ENCODE measurements at places on chromosomes 4 and X.

DNA sequence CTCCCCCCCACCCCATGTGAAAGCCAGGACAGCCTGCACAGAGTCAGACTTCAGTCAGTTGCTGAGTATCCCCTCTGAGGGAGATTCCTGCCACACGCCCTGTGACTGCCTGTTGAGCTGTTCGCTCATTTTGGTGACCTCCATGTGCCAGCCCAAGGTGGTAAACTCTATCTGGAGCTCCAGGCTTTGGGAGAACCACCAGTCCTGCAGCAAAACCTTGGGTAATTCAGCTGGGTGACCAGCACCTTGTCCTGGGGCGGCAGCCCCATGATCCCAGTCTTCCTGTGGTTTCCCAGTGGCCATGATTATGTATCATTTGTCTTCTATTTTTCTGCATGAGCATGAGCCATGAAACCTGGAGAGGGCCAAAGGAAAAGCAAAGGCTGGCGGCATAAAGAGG lies 73.4 kb downstream of the NBDY start:
- DNase-seq, result no peak

DNA sequence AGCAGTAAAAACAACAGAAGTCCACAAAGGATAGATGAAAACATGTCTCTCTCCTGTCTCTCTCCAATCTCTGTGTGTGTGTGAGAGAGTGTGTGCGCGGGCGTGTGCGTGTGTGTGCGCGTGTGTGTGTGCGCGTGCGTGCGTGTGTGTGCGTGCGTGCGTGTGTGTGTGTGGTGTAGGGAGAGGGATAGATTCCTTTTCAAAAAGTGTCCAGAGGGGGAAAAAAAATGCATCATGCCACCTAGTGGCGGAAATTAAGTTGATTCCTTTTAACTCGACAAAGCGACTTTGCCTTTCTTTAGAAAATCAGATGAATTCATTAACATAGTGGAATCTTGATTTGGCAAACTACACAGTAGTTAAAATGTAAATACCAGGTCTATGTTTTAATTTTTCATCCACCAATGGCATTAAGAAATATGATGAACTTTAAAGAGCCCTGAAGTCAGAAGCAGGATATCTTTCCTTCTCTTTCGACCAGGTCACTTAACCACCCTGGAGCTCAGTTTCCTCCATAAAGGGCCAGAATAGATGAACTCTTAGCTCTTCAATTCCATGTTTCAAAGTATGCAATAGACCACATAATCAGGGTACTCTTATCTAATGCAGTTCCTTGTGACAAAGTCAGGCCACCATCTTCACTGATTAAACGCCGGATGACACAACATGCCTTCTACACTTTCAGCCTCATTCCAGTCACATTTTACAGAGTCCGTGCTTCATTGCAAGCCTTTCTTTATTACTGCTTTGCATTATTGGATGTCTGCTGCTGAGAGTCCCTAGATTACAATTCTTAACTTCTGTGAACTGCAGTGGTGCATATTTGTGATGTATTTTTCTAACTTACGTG lies 162.8 kb downstream of the FBXO8 start:
- no peak for DNase-seq

DNA sequence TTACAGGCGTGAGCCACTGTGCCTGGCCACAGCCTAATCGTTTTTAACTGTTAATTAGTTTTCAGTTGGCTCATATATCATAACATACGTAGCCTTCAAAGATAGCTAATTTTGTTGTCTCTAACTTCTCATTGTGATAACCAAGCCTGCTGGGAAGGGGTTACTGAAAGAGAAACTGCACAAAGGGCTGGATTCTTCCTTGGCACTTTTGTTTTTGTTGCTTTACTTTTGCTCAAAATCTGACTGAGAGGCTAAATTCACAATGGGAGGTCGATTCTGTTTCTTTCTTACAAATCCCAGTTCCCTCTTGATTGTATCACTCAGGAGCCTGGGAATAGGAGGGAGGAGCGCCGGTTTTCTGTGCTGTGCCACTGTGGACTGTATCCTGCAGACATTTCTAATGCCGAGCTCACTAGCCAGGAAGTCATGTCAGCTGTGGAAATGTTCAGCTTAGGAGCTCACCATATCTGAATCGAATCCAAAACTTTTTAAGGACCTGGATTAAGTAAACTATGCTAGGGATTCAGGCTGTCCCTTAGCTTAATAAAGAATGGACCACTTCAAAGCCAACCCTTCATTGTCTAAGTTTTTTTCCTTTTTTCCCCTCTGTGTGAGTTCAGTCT lies 120.5 kb upstream of the FAT1 start:
- no peak for DNase-seq

DNA sequence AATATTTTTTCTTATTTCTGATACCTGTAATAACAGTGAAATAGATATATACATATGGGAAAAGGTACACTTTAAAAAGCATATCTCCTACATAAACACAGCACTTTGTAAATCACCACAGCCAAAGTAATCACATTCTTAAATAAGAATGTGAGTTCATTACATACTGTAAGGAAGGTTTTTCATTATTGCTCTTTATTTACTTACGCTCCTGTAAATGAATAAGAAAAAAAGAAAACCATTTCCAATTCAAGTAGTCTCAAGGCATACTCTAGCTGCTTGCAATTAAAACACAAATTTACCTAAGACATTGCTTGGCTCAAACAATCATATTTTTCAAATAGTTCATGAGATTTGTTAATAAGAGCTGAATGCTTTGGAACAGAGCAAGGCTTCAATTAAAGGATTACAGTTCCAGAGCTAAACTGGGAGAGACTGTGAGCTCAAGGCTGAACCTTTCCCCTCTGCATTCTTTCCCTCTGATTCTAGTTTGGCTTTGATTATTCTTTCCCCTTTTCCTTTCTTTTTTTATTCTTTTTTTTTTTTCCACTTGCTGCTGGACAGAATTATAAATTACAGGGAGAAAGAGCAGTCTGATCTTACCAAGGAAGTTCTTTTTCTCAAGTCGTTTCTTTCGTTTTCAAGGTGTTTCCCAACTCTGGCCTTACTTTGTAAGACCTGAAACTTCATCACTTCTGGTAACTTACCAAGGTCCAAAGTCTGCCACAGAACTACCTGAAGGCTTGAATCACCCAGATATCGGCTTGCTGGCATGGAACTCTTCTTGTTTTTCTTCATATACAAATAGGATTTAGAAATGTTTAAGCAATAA lies 278.3 kb downstream of the INPP4B start:
- DNase-seq, result no peak

DNA sequence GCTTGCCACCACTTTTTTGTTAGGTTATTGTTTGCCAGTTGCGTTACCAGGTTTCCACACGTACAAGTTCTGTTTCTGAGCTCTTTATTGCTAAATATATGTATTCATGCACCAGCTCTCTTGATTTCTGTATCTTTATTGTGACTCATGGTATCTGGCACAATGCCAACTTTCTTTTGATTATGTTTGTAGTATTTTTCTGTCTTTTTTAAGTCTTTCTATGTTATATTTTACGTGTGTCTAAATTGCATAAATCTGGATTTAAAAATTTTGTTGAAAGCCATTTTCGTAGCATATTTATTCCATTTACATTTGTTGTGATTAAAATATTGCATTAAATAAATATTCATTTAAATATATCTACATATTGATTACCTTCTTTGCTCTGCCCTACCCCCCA lies 73.8 kb downstream of the KDM6A start:
- DNase-seq, result no peak

DNA sequence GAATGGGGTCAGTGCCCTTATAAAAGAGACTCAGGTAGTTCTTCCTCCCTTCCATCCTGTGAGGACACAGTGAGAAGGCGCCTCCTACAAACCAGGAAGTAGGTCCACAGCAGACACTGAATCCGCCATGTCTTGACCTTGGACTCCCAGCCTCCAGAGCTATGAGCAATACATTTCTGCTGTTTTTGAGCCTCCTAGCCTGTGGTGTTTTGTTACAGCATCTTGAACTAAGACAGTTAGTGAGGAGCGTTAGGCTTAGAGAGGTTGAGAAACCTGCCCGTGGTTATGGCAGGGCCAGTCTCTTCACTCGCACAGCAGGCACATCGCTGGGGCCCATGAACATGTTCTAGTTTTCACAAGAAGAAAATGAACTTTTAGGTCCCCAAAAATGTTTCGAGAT lies 19.7 kb downstream of the SHROOM2 start:
- DNase-seq, result no peak

- DNase-seq, result peak; percentile 27
These were observed 78.1 kb upstream of the PAGE3 start for GRCh38 chrX:55342533-55343501.

DNA sequence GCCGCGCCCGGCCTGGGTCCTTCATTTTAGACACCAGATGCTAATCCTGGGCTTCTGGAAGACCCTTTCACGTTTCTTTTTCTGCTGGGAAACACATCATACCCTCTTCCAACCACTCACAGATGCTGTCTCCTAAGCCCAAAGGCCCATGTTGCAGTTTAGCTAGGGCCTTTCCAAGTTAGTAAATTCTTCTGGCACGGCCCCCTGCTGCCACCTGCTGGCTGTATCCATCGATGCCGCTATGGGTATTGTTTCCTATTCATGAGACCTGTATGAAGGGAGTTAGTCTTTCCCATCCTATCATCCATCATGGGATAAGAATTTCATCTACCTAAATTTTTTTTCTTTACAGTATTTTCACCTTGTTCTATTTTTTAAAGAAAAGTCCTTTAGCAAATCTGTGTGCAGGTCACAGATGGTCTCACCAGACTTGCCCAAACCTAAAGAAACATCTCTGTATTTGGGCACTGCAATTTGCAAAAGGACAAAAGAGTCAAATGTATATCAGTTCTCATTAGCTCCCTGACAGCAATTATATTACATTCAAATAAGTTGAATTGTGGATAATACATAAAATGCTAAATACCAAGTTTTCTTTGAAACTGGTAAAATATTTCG lies 37.8 kb upstream of the SLC9A7 start:
- peak; percentile 60 for DNase-seq

- DNase-seq, result no peak
These were observed 113.0 kb upstream of the VAMP7 start for GRCh38 chrX:155767876-155768769.

- no peak for DNase-seq
These were observed 14.6 kb downstream of the DGKQ start for GRCh38 chr4:958696-959337.

GRCh38 chr4:150090836-150091235 lies 12.6 kb downstream of the DCLK2 start:
- DNase-seq, result no peak

GRCh38 chr4:93183576-93183975 lies 645.0 kb upstream of the ATOH1 start:
- DNase-seq, result no peak

DNA sequence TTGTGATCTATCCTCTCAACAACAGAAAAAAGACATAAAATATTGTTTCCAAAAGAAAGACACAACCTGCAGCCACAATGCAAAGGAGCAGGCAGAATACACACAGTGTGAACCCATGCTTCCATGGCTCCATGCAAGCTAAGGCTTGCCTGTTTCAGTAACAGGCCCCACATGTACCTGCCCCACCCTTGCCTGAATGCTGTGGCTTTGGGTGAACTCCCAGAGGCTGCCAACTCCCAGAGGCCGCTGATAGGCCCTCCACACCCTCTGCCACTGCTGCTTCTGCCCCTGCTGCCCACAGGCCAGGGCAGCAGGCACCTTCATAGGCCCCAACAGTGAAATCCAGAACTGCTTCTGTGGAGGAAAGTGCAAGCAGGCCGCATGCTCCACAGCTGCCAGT lies 313.9 kb downstream of the CHIC1 start:
- DNase-seq, result no peak

- DNase-seq, result no peak
These were observed 2.7 kb upstream of the NALF2 start for GRCh38 chrX:69501429-69501828.

DNA sequence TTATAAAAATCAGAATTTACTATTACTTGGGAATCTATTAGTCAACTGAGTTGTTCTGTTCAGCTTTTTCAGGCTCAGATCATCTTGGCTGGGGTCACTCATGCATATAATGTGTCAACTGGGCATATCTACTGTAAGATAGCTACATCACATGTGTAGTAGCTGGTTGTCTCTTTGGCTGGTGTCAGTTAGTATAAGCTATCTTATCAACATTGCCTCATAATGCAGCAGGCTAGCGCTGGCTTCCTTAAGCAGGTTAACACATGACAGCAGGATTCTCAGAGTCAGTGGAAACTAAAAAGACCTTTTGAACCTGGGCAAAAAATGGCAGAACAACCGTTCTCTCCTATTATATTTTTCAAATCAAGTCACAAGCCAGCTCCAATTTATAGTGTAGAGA lies 378.3 kb upstream of the PCDH10 start:
- DNase-seq, result no peak

DNA sequence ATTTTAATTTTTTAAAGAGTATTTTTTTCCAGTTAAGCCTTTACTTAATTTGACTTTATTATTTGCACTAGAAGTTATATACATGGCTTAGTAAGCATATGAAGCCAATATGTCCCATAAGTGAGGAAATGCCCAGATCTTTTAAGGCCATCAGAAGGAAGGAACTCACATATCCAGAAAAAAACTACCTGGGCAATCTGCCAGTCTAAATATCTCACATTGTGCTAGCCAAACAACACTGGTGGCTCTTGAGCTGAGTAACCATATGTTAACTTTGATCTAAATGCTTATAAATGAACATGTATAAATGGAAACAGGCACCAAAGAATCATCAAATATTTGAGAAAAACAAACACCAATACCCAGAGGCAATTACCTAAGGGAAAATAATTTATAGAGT lies 138.6 kb upstream of the APOOL start:
- no peak for DNase-seq

DNA sequence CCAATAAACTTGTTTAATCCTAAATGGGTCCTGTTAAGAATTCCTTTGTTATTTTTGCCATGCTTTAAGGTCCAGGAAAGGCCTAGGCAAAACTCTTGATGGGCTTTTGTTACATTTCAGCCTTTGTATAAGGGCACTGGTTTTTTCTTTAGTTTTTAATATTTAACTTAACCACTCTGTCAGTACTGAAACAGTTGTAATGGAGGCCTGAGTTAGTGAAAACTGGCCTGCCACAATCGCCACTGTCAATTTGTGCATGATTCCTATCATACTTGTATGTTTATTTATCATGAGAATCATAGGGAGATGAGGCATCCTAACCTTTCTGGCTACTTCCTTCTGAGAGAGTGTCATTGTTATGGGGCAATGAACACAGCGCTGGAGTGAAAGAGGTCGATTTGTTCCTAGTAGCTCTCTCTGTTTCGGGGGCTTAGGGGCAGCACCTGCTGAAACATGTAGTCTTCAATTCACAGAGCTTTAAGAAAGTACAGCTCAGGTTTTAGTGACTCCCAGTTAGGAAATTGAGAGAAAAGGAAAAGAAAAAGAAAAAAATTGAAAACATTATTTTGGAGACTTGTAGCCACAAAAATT lies 393.8 kb upstream of the FSTL5 start:
- no peak for DNase-seq

GRCh38 chr4:123661080-123661737 lies 264.6 kb downstream of the SPRY1 start:
- no peak for DNase-seq

GRCh38 chrX:153636716-153637115 lies 10.3 kb upstream of the DUSP9 start:
- no peak for DNase-seq

- DNase-seq, result no peak
These were observed 4.0 kb downstream of the FAM114A1 start for GRCh38 chr4:38871593-38871992.
